ENCODE measurements at places on chromosomes 2 and 18.

- no peak for DNase-seq
Observed at GRCh38 chr18:49851624-49852023, 38.3 kb upstream of the ACAA2 start.

- DNase-seq, result no peak
Observed at GRCh38 chr2:233448220-233448559, 93.9 kb downstream of the DGKD start.

- no peak for DNase-seq
Observed at GRCh38 chr2:231341100-231341499, 54.4 kb upstream of the B3GNT7 start.

DNA sequence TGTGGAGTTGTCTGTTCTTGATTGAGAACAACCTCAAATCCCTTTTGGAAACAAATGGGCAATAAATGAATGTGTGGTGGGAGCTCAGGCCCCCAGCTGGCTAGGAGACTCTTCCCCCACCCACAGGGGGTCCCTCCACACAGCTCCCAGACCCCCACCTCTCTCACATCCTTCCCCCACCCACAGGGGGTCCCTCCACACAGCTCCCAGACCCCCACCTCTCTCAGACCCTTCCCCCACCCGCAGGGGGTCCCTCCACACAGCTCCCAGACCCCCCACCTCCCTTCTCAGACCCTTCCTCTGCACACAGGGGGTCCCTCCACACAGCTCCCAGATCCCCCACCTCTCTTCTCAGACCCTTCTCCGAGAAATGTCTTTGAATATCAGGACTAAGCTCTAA is 79.0 kb upstream of the CTDP1 start:
- no peak for DNase-seq

- DNase-seq, result peak; percentile 43
Observed at GRCh38 chr18:12744103-12744502, 41.3 kb downstream of the PSMG2 start.

DNA sequence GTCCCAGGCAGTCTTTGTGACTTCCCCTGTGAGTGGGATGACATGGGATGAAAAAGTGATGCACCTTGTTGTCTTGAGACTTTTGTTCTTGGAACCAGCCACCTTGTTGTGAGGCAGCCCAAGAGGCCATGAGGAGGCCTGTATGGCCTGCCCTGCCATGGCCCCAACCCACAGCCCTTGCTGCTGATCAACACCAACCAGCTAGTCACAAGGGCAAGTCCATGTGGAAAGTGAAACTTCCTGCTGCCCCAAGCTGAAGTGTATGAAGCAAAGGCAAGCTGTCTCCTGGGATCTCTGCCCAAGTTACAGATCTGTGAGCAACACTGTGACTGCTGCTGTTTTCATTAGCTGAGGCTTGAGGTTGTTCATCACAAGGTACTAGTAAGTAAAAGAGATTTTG is 21.6 kb downstream of the TMEM18 start:
- DNase-seq, result no peak

GRCh38 chr18:49855711-49856415 is 42.5 kb upstream of the ACAA2 start:
- no peak for DNase-seq

DNA sequence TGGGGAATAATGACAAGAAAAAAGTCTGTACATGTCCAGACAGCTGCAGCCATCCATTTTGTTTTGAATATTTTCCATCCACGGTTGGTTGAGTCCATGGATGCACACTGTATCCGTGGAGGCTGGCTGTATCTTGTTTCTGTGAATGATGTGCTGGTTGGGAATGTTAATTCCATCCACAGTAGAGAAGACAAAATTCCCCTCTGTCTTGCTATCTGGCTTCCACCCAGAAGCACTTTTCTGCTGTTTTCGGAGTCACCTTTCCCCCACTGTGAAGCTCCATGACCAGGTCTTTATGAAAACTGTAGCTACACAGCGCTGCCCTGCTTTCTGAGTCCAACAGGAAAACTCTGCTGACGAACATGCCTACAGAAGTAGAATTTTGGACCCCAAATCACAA is 122.3 kb downstream of the HRH4 start:
- no peak for DNase-seq

GRCh38 chr2:219252570-219252899 is 508 bp upstream of the TUBA4B start:
- DNase-seq, result no peak

- no peak for DNase-seq
Observed at GRCh38 chr18:3151399-3152264, 68.1 kb downstream of the MYOM1 start.

- no peak for DNase-seq
Observed at GRCh38 chr2:156486147-156486546, 50.0 kb downstream of the GPD2 start.

GRCh38 chr2:118893100-118893499 is 45.7 kb upstream of the EN1 start:
- no peak for DNase-seq

GRCh38 chr2:232439758-232440135 is 16.2 kb upstream of the ALPI start:
- DNase-seq, result no peak

Measured in GM04504 (cell line).